ENCODE measurements at places on chromosomes 13 and 19.
A peak's percentile ranks its signal among the peaks of the same experiment; 100 is the strongest.

- no peak for DNase-seq
Measured at GRCh38 chr13:21075011-21075378, 13.6 kb upstream of the LATS2 start.

DNA sequence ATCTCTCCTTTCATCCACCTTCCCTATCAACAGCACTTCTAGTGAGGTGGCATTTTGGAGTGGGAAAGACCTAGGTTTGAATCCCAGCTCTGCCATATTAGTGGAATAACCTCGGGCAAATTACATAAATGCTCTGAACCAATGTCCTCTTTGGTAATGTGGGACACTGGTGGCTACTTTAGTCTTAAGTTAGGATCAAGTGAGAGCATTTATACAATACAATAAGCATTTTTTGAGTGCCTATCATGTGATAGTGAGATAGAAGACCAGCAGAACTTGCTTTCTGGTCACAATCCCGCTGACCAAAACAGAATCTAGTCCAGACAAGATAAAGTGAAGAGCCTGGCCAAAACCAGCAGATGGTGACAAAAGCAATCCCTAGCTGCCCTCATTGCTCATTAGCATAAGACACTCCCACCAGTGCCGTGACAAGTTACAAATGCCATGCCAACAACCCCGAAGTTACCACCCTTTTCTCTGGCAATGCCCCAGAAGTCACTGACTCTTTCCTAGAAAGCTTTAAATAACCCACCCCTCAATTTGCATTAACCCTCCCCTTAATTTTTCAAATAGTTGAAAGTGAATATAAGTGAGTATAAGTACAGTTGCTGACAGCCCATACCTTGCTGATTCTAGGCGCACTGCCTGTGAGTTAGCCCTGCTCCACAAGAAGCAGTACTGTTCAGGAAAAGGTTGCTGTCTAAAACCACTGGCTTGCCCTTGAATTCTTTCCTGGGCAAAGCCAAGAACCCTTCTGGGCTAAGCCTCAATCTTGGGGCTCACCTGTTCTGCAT, 28.9 kb upstream of the KPNA3 start:
- no peak for DNase-seq

DNA sequence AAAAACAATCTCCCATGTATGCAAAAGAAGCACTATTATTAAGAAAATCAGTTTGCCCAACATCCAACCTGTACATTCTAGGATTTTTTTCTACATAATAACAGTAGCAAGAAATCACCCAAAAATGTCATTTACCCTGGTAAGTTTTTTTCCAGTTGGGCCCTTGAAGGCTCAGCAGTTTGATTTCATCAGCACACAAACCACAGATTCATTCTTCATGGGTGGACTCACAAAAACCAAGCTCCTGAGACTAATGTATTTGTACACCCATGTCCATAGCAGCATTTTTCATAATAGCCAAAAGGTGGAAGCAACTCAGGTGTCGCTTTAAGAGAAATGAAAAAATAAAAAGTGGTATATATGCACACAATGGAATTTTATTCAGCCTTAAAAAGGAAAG, 210.1 kb downstream of the TBC1D4 start:
- DNase-seq = no peak

DNA sequence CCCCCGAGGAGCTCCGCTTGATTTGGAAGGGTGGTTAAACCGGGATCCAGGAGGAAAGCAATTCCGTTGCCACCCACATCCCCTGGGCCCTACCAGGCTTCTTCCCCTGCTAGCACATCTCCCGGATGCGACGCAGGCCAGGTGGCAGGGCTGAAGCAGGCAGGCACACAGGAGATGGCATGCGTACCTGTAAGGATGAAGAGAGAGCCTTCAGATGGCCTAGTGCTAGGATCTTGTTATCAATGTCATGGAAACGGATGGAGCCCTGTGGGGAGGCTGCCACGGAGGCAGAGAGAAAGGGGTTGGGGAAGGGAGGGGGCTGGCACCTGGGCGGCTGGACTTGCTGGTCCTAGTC, 8.5 kb upstream of the SOX1 start:
- no peak for DNase-seq

DNA sequence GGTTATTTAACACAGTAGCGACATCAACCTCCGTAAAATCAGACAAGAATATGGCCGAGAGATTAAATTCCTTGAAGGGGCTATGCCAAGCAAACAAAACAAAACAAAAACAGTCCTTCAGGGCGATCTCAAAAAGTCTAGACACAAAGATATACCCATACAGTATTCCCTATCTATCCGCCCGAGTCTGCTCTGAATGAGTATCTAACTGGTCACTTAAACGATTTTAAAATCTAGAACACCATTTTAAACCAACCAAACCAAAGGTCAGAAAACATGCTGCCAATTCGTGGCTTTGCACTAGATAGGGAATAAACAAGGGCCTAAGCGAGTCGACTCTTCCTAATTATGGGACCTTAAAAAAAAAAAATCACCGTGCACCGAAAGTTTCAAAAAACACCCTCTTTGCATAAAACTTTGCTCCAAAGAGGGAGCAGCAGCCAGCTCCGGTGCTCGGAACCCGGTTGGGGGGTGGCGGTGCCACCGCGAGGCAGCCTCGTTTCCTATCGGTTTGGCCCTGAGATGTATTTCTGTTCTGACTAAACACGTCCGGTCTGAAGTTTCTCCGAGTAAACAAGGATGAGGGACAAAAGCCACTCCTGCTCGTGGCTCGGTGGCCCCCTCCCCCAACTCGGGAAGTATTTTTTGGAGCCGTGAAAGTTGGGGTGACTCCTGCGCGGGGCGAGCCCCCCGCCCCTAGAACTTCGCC, 1.8 kb downstream of the HMGB1 start:
- DNase-seq = peak; percentile 63

- no peak for DNase-seq
Measured at GRCh38 chr13:31179754-31180153, 18.1 kb upstream of the HSPH1 start.

DNA sequence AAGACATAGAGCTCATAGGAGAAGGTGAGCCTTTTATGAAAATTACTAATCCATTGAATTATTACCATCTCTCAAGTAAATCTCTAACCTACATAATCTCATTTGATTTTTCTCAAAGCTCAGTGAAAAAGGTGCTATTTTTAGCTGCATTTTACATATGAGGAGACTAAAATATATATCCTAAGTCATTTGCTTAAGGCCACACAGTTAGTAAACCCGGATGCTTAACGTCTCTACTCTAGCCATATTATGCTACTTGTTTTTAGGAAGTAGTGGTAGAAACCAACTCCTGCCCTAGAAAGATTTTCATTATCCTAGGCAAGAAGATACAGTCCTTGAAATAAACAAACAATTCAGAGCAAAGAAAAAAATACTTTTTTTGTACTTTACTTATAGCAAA, 108.9 kb downstream of the RBM26 start:
- no peak for DNase-seq

GRCh38 chr13:70253411-70253810, 145.2 kb upstream of the KLHL1 start:
- peak; percentile 8 for DNase-seq

DNA sequence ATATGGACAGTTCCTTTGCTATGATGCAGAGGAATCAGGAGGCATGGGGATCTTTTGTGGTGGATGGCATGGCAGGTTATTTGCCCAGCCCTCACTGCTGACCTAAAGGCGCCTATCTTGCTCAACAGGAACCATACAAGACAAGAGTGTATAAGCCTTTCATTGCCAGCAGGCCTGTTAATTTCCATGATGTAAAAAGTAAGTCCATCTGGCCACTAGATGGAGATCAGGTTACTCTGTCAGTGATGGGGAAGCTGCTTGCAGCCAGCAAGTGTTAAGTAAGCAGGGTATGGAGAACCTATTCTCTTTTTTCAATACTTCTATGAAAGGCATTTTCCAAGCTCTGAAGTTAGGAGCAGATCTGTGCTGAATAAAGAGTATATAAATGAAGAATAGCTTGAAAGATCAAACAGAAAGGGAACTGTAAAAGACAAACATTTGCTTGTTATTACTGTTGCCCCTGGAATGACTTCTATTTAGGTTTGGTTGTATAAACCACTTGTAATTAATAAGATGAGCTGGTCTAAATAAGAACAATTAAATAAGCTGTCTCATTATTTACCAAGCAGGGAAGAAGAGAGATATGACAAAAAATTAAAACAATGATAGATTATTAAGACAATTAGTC, 210.9 kb downstream of the RGCC start:
- peak; percentile 90 for DNase-seq

- DNase-seq = peak; percentile 44
Measured at GRCh38 chr13:44395976-44396694, 22.5 kb downstream of the SERP2 start.

- no peak for DNase-seq
Measured at GRCh38 chr19:18562086-18562485, 4.4 kb downstream of the KXD1 start.

DNA sequence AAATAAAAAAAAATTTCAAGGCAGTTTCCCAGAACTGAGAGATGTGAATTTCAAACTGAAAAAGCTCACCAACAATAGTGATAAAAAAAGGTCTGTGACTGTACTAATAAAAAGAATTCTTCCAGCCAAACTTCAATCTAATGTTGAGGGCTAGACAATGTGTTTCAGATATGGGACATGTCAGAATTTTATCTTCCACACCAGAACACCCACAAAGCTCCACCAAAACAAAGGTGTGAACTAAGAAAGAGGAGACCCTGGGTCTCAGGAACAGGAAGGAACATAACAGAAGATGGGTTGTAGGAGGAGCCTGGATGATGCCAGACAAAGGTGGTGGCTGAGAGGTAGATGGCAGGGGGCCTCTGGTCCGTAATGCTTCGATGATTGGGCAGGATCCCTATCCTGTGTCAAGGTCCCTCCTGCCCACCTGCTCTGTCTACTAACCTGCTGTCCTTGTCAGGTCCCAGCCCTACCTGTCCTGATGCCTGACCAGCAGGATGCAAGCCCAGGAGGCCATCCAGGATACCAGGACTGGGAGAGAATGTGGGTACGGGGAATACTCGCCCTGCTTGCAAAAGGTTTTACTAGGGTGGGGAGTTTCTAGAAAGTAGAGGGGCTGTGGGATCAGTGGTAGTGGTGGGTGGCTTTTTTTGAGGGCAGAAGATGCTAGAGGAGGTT, 4.5 kb downstream of the MZF1 start:
- no peak for DNase-seq

- DNase-seq = no peak
Measured at GRCh38 chr13:31168166-31168565, 6.5 kb upstream of the HSPH1 start.

DNA sequence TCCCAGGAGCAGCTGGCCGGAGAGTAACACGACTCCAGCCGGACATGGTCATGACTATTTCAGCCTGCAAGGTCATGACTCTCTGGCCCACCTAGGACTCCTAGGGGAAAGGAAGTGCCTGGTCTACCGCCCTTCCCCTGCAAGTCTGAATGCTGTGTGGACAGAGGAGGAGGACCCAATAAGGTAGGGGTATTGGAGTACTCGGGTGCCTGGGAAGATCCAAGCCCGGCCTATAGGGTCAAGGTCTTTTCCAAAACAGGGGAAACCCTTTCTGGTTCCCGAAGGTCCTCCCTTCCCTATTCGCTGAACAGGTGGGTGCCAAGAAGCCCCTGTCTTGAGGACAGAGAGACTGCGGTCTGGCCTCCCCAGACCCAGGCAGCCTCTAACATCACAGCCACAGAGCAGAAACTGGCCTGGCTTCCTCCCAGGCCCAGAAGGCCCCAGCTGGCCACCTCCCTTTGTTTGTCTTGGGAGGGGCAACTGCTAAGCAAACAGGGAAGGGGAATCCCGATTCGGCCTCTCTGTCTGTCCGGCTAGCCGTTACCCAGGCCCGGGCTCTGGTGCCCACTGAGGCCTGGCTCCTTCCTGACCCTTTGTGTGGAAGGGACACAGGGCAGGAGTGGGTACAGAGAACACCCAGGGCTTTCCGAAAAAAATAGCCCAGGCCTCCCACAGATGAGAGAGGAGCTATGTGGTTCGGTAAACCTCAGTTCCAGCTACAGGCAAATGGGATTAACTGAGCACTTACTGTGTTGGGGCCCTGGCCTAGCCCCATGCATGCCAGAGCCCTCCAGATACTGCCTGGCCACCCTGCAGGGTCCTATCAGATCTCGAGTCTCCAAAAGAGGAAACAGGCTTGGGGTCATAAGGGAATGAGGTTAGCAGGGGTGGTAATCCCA, 5.2 kb upstream of the GRAMD1A start:
- DNase-seq = peak; percentile 79

DNA sequence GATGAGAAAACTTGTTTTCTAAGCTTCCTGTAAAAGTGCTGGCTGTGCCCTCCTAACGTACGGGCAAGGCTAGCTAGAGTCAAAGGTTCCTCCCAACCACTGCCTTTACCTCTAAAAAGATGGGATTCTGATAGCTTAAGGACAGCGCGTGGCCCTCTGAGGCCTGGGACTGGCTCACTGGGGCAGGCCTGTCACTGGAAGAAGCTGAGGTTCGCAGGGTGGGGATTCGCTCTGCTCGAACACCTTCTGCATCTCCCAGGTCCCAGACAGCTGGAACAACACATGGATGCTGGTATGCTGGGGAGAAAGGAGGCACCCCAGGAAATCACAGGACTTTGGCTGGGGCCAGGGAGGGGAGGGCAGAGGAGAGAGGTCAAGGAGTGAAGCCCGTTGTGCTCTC, 53.1 kb downstream of the CRYL1 start:
- no peak for DNase-seq

Data from NCI-H146 (cell line).